RPMI8226 (cell line): ENCODE measurements at places on chromosomes 6 and 20.

DNA sequence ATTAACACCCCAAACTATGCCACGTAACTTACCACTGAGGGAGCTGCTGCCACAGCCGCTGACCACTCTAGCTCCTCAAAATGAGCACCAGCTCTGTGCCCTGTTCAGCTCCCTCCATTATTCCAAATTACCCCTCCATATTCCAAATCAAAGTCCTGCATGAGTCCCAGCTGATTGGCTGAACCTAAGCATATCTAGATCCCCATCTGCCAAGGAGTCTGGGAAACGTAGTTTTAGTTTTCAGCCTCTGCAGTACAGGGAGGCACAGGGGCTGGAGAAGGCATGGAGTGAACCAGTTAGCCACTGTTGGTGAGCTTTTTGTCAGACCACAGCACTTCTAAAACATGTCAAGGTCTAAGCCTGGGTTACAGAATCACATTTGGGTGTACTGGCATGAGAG is 15.9 kb downstream of the UNC5CL start:
- no peak for DNase-seq

- DNase-seq: no peak
Observed at GRCh38 chr6:151916075-151916474, 108.6 kb downstream of the ESR1 start.

GRCh38 chr6:25966711-25967110 is 4.1 kb downstream of the TRIM38 start:
- no peak for DNase-seq

DNA sequence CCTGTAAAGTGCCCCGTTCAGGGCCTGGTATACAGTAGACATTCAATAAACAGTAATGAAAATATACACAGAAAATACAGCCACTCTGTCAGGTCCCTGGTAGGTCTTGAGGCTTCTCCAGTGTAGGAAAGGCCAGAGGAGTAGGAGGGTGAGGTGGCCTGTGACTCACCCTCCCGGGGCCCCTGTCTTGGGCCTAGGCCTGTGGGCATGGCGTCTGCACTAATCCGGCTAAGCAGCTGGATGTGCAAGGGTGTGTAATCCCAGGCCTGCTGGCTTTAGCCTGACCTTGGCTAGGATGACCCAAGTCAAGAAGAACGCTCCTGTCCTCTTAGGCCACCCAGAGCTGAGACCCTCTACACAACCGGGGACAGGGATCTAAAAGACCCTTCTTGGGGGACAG is 84.9 kb downstream of the KCNB1 start:
- no peak for DNase-seq

DNA sequence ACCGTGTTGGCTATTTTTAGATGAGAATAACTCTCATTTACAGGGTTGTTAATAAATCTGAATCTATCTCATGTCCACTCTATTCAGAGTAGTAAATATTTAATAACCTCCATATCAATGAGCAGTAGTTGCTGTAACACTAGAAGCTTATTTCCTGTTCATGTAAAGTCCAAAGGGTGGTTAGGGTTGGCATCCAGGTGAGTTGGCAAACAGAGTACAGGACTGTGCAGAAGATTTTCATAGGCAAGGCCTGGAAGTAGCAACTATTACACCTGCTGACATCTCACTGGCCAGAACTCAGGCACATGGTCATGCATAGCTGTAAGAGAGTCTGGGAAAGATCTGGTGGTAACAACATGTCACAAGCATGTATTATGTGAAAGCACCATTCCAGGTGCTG is 147.5 kb downstream of the PHF3 start:
- DNase-seq: no peak

DNA sequence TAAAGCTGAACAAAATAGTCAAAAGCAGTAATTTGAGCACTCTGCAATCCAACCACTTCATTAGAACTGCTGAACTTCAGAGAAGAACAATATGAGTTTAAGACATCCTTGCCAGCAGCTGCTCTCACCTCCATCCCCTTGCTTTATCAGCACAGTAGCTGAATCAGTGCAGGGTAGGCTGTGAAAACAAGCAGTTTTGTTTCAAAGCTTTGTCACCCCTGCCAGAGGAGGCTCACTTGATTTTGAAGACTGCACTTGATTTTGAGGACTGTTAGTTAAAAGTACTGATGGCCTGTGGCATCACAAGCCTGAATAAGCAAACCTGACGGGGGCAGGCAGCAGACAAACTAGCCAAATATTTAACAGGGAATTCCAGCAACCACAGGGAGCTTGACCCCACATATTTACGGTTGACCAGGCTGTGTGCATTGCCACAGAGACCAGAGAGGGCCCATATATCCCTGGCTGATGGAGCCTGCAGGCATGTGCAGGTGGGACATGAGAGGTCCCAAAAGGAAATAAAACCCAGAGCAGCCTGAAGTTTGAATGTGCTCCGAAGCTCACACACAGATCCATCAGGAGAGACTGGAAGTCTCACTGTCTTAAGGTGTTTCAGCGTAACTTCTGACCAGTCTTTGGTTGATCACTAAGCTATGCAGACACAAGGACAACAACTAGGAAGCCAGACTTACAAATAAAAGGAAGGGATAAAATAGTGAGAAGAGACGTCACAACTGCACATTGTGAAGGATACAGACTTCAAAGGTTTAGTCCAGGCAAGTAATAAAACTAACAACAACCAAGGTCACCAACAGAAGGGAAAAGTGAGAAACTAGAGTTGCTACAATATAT is 97.4 kb downstream of the PDSS2 start:
- DNase-seq: no peak

DNA sequence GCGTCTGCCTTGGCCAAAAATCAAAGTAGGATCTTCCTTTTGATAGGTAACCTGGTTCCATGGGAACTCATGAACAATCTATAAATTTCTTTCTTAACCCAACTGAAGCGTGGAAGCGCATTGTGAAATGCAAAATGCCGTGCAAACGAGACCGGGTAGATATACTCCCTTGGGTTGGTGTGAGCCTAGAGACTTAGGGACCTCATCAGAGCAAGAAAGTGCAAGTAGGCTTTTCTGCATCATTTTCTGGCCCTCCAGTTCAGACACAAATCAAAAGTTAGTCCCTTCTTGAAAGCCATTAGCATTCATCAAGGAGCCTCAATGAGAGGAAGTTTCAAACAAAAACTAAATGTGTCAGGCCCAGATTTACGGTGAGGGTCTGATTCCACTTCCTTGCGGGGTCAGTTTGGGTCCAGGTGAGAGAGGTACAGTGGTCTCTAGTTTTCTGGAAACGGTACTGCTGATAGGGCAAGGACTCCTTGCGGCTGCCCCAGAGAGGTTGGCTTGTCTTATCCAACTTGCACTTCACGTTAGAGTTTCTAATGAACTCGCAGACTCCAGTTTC is 5.3 kb upstream of the ZNF184 start:
- DNase-seq: peak; percentile 29

GRCh38 chr6:10972196-10972595 is 71.9 kb downstream of the ELOVL2 start:
- no peak for DNase-seq

- DNase-seq: peak; percentile 12
Observed at GRCh38 chr20:51326201-51326819, 216.2 kb downstream of the NFATC2 start.

DNA sequence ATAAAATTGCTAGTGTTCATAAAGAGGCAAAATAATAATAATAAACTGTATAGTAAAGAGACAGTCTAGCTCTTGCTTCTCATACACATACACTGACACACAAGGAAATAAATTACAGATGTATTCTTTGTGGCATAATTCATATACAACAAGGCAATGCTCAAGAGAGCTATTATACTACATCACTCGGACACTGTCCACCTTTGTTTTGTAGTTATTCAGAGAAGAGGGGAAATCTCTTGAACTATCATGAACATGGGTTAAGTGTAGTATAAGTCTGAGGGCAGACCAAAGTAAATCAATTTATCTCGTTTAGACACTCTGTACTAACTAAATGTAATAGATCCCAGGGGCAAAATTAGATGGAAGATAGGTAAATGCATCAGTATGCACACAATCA is 72.7 kb upstream of the PHIP start:
- no peak for DNase-seq

DNA sequence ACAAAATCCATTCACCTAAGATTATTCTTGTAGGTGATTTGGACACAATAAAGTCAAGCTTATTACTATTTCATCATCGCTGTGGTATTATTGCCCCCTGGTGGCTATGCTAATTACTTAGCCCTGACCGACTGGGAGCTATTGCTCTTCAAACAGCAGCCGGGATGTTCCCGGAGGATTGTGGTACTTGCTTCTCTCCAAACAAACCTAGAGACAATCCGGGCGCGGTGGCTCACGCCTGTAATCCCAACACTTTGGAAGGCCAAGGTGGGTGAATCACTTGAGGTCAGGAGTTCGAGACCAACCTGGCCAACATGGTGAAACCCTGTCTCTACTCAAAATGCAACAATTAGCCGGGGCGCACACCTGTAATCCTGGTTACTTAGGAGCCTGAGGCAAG is 15.4 kb upstream of the STMND1 start:
- peak; percentile 56 for DNase-seq

- DNase-seq: no peak
Observed at GRCh38 chr6:165698868-165699267, 35.8 kb upstream of the PDE10A start.

DNA sequence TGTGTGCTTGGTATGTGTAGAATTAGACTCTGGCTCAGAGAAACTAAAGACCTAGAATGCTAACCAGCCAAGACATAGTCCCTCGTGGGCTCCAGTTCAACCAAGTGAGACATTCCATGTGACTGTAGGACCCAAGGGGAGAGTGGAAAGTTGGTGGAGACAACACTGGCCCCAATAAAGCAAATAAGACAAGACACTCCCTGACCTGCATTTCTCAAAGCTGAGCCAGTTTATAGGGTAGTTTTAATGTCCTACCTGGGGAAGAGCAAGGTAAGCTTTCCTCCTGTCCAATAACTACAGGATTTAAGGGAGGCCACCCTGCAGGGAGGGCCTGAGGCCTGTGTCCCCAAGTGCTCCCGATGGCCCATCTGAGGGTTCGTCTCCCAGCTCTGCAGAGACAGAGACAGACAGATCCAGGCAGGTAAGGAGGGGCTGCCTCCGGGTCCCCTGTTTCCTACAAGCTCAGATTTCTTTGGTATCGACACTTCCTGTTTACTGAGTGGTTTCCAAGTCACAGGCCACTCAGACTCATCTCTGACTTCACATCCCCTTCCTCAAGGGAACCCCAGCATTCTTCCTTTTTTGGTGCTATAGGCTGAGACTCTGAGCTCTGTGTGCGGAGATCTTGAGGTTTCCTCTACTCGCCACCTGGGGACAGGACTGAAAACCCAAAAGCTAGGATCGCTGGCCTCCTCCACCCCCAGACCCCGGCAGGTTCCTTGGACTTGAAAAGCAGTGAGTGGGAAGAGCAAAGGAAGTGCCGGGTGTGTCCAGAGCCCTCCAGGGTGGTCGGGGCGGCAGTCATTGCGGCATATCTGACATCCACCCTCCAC is 92.4 kb downstream of the PRND start:
- peak; percentile 72 for DNase-seq

DNA sequence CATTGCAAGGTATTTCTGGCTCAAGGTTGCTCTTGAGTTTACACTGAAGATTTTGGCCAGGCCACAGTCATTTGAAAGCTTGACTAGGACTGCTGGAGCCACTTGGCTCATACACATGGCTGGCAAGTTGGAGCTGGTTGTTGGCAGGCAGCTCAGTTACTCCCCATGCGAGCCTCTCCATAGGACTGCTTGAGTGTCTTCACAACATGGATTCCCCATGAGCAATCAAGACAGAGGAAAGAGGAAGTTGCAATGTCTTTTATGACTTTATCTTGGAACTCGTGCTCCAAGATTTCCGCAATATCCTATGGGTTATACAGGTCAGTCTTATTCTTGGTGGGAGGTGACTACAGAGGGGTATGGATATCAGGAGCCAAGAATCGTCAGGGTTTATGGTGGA is 1.4 kb upstream of the MANBAL start:
- no peak for DNase-seq

GRCh38 chr6:144069506-144069905 is 25.9 kb downstream of the SF3B5 start:
- no peak for DNase-seq

DNA sequence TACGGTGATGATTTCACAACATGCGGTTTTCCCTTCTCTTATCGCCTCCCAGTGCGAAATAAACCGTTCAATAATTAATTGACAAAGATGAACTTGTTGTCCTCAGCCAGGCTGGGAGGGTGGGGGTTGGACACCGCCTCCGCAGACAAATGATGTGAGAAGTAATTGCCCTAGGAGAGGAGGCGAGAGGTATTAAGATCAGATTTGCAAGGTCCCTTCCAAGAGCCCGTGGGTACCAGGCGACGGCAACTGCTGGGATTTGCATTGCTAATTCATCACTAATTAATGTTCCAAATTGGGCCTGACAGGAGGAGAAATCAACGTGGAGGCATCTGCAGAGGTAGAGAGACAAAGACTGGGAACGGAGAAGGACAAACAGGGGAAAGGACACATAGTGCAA is 90.2 kb upstream of the CCDC167 start:
- DNase-seq: no peak

- no peak for DNase-seq
Observed at GRCh38 chr20:38181971-38182370, 16.9 kb upstream of the TGM2 start.

DNA sequence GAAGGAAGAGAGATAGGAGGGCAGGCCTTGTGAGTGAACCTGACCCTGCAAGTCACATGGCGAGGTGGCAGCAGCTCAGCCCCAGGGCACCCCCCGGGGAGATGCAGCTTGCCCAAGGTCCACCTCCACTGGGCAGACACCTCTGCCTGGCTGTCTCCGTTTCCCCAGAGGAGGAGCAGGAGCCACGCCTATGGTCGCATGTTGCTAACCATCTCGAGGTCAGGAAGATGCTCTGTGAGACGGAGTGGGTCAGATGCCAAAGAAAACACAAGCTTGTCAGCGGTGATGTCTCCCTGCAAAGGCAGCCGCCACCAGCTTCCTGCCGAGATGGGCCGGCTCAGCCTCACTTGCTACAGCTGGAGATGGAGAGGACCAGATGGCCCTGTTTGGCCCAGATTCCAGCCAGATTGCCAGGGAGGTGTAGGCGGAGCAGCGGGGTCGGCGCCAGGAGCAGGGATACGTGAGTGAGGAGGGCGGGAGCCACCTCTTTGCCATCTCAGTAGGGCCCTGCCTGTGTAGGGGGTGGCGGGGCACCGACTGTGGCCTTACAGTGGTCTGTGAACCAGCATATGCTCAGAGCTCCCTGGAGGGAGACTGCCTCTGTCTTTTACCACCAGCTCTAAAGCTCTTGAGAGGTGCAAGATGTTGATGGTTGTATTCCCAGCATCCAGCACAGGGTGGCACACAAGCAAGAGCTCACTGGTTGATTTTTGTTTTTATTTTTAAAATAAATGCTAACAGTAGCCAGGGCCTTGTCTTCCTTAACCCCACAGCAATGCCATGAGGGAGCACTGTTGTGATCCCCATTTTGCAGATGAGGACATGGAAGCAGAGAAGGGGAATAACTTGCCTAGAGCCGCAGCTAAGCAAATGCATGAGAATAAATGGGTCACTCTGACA is 42.9 kb upstream of the FAM83D start:
- DNase-seq: no peak
